ENCODE measurements at places on chromosomes 7 and 10.

DNA sequence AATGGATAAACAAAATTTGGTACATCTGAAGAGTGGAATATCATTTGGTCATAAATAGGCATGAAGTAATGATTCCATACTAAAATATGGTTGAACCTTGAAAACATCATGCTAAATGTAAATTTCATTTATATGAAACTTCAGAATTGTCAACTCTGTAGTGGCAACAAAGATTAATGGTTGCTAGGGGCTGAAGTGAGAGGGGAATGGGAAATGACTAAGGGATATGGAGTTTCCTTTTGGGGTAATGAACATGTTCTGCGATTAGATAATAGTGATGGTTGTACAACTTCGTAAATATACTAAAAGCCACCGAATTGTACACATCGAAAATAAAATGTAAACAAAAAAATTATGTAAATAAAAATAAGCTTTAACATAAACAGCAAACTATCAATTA lies 384.1 kb upstream of the STEAP1 start:
- DNase-seq, result no peak

- no peak for DNase-seq
Observed at GRCh38 chr10:130046591-130046990, 64.0 kb downstream of the C10orf143 start.

DNA sequence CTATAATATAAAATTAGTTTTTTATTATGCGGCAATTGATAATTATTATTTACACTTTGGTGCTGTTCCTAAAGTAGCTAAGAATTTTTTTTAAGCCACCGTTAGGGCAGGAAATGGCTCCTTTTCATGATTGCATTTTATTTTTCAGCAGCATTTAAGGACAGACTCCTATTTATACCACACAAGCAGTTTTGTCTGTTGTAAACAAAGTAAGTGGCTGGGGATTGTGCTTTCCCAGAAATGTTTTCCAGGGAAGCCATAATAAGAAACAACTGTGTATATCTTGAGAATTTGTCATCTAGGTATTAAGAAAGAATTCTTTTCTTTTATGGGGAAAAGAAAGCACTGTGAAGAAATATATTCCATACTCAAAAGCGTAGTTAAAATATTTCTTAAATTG lies 232.0 kb downstream of the VTI1A start:
- no peak for DNase-seq

GRCh38 chr7:42236976-42237810 lies at the start of gene GLI3:
Gene GLI3 (minus strand): TSS chr7:42237209. CDS start chr7:42223253, 13,956 bp downstream.
- DNase-seq, result no peak

DNA sequence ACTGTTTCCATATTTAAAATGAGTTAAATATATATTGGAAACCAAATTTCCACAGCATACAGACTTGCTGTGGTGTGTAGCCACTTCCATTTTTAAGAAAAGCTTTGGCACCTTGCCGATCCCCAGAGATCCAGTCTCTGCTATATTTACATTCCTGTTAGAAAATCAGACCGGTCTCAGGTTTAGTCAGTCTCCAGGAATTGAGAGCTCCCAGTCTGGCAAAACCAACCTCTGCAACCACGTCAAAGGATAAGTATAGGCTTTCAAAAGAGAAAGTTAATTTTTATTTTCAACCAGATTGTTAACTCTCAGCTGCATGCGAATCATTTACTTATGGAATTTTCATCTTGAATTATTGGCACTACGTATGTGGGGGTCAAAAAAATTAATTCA lies 28.2 kb downstream of the PUS7 start:
- DNase-seq, result no peak

- DNase-seq, result no peak
Observed at GRCh38 chr7:107122486-107122911, 46.3 kb upstream of the HBP1 start.

GRCh38 chr7:104296266-104296665 lies 32.1 kb upstream of the LHFPL3 start:
- DNase-seq, result no peak

DNA sequence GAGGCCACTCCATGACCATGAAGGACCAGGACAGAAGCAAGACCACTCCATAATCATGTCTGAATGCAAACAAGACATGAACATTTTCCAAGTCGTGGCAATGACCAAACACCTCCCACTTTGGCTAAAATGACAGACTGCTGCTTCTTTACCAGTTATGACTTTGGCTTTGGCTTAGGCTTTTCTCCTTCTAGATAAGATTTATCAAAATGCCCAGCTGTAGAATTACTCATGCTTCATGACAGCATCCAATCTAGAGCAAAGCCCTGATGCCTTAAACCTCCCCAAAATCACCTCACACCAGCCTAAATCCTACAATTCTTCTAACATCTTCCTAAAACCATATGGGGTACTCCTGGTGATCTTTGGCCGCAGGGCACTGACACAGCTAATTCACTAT lies 102.1 kb downstream of the VPS41 start:
- no peak for DNase-seq

GRCh38 chr10:110733218-110733952 lies 89.2 kb downstream of the RBM20 start:
- DNase-seq, result no peak

DNA sequence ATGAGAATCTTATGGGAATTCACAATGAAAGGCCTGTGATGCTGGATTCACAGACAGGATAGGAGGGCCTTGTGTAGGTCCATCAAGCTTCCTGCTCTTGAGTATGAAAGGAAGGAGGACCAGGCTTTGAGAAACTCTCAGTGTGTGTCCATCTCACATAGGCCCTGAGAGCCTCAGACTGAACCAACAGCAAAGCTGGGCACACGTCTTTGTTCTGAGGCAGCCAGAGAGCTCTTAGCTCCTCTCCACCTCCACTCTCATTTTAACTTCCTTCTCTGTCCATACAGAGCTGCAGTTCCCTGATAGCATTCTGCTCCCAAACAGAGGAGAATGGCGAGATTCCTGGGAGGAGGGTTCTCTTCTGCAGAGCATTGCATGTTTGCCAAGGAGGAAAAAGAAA lies 515.6 kb downstream of the CALN1 start:
- no peak for DNase-seq
